ENCODE measurements at places on chromosomes 5 and 9. TPM values are rescaled to one million over a fixed set of nuclear protein-coding genes. Genes with fewer than 3 reads are reported as not detected.

DNA sequence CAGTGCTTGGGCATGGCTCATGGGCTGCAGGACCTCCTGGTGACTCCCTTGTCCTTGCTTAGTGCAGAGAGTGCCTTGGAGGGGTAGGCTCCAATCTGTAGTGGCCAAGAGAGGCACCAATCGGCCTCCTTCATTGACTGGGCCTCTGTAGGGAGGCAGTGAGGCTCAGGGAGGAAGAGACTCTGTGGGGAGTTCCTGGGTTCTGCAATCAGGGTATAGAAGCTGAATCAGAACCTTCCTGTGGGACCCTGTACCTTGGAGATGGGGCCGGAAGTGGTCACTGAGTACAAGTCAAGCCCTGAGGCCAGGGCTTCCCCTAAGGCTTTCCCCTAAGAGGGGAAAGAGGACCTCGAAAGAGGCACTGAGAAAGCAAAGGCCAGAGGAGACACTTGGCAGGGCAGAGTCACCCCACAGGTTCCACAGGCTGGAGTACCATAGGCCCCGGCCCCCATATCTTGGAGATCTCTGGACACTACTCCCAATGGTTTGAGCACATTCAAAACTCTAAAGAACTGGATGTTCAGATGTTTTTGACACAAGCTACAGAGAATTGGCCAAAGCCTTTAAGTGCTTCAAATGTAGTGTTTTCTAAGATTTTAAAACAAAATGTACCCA lies 190.5 kb downstream of the HSPA4 start:
- H3K27me3 ChIP-seq, result no peaks in the 10 kb centered on the region
- H3K36me3 ChIP-seq, result no peaks in the 10 kb centered on the region
- H3K4me3 ChIP-seq, result no peak overlapping the region
- peaks cover 82% of the 10 kb centered on the region for H3K4me1 ChIP-seq
- DNase-seq, result no peak

DNA sequence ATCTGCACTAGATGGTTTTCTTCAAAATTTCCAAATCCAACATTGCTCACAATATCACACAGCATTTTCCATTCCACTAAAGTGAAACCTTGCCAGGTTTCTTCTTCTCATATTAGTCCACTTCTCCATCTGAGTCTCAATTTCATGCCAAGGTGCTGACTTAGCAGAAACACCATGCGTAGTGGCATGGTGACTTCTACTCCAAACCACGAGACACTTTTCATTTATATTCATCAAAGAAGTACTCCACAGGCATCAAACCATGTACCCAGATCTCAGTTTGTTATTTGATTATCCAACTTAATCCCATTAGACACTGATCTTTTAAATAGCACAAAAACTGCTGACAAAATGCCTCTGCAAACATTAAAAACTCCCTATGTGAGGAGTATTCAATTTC lies 233.4 kb upstream of the ITGA1 start:
- no peak overlapping the region for H3K4me3 ChIP-seq
- H3K36me3 ChIP-seq, result no peaks in the 10 kb centered on the region
- no peaks in the 10 kb centered on the region for H3K4me1 ChIP-seq
- no peak overlapping the region for H3K27ac ChIP-seq

DNA sequence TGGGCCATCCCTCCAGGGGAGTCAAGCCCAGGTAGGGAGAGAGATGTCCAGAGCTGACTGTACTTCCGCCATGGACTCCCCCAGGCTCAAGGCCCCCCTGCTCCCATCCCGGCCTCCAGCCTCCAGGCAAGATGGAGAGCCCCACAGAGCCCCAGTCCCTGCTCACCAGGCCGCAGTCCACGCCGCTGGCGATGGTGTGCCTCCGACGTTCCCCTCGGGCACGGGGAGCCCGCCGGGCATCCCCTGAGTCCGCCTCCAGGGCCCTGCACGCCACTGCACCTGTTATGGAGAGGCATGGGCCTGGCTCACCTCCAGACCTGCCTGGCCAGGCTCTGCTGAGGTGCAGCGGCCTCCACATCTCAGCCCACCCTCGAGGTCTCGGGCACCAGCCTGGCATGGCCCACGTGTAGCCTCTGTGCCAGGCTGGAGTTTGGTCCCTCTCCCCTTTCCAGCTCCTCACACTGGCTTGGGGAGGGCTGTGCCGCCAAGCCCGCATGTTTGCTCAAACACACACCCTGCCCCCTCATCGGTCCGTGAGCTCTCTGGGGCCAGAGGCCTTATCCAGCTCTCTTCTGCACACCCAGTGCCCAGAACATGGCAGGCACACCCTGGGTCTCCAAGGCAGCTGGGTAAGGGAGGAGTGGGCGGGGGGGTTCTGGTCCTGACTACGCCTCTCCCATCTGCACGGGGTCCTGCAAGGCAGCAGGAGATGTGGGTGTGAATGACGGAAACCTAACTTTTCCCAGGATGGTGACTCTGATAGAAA lies 4.1 kb downstream of the SAPCD2 start:
- H3K36me3 ChIP-seq, result peaks cover 11% of the 10 kb centered on the region
- peaks cover 29% of the 10 kb centered on the region for H3K4me1 ChIP-seq
- no peaks in the 10 kb centered on the region for H3K27me3 ChIP-seq

DNA sequence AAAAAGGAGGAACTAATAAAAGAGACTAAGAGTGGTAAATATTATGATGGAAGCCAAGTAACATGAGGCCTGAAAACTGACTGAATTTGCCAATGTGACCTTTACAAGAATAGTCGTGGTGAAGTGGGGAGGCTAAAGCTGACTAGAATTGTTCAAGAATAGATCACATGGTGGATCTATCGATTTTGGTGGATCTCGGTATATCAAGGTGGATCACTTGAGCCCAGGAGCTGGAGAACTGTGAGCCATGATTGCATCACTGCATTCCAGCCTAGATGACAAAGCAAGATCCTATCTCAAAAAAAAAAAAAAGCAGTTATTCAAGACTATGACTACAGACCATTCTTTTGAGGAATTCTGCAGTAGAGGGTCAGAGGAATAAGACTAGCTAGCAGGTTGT lies 15.1 kb downstream of the ERMP1 start:
- DNase-seq, result no peak
- no peak overlapping the region for H3K4me3 ChIP-seq
- H3K27me3 ChIP-seq, result no peaks in the 10 kb centered on the region
- no peaks in the 10 kb centered on the region for H3K36me3 ChIP-seq
- no peaks in the 10 kb centered on the region for H3K4me1 ChIP-seq

GRCh38 chr5:180129291-180130190 lies 58.0 kb upstream of the RNF130 start:
- no peak overlapping the region for H3K27ac ChIP-seq
- no peak for DNase-seq
- H3K36me3 ChIP-seq, result no peaks in the 10 kb centered on the region
- peaks cover 10% of the 10 kb centered on the region for H3K4me1 ChIP-seq
- no peak overlapping the region for H3K4me3 ChIP-seq
- H3K27me3 ChIP-seq, result peaks cover 57% of the 10 kb centered on the region

GRCh38 chr5:143315214-143315613 lies 88.3 kb downstream of the NR3C1 start:
- H3K27me3 ChIP-seq, result no peaks in the 10 kb centered on the region
- peak overlapping the region; percentile 86 for H3K27ac ChIP-seq
- DNase-seq, result no peak

DNA sequence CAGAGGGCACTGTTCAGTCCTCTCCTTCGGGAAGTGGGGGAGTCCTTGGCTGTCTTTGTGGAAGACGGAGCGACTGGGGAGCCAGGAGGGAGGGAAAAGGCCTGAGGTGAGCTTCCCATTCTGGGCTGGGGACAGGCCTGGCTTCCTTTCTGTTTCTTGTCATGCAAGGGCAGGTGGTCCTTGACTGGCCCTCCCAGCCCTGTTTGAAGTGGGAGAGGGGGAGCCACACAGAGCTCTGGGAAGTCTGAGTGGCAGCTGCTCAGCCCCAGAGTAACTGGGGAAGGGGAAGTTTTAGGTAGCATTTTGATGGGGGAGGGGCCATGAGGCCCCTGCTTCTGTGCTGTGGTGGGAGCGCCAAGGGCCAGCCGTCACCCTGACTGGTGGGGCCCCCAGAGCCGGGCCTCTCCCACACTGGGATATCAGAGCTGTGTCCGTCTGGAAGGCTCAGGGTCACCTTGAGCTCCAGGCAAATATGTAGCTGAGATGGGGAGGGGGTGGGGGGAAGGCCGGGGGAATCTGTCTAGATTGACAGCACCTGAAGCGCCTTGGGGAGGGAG lies 6.5 kb downstream of the UNC5A start:
- H3K4me1 ChIP-seq, result peaks cover 10% of the 10 kb centered on the region
- H3K27ac ChIP-seq, result no peak overlapping the region
- no peak for DNase-seq
- H3K27me3 ChIP-seq, result peaks cover 91% of the 10 kb centered on the region
- no peaks in the 10 kb centered on the region for H3K36me3 ChIP-seq
- no peak overlapping the region for H3K4me3 ChIP-seq

GRCh38 chr5:176837707-176838115 lies 27.4 kb downstream of the UNC5A start:
- peak; percentile 95 for DNase-seq
- no peaks in the 10 kb centered on the region for H3K4me1 ChIP-seq
- H3K36me3 ChIP-seq, result no peaks in the 10 kb centered on the region

- no peaks in the 10 kb centered on the region for H3K36me3 ChIP-seq
- DNase-seq, result no peak
- no peaks in the 10 kb centered on the region for H3K27me3 ChIP-seq
- H3K4me1 ChIP-seq, result no peaks in the 10 kb centered on the region
These were observed 50.3 kb downstream of the PHAX start for GRCh38 chr5:126651013-126651577.

- peaks cover 64% of the 10 kb centered on the region for H3K36me3 ChIP-seq
- peak; percentile 96 for DNase-seq
- no peaks in the 10 kb centered on the region for H3K27me3 ChIP-seq
- peak overlapping the region; percentile 68 for H3K4me3 ChIP-seq
These were observed 2.0 kb downstream of the PDLIM7 start for GRCh38 chr5:177495243-177496060.

- H3K27me3 ChIP-seq, result no peaks in the 10 kb centered on the region
- H3K4me1 ChIP-seq, result peaks cover under 1% of the 10 kb centered on the region
- no peak overlapping the region for H3K27ac ChIP-seq
- H3K36me3 ChIP-seq, result peaks cover 47% of the 10 kb centered on the region
- no peak overlapping the region for H3K4me3 ChIP-seq
These were observed 6.8 kb downstream of the CTSL start for GRCh38 chr9:87732756-87733155.

DNA sequence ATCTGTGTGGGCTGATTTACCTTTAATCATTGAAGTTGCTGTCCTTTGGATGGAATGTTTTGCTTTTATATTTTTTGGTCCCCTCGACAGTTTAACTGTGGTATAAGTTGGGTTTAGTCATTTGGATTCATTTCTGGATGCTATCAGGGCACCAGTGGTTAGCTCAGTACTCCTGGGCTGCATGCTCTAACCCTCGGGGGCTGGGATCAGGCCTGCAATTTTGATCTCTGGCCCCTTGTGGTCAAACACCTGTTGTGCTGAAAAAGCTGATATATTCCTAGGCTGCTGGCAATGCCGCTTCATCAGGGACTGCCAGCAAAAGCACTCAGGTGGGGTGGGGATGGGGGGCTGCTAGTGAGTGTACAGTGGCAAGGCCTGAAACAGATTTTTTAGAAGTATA lies 440.4 kb upstream of the RIOK2 start:
- H3K27me3 ChIP-seq, result no peaks in the 10 kb centered on the region
- H3K27ac ChIP-seq, result no peak overlapping the region
- H3K36me3 ChIP-seq, result no peaks in the 10 kb centered on the region
- H3K4me1 ChIP-seq, result no peaks in the 10 kb centered on the region

DNA sequence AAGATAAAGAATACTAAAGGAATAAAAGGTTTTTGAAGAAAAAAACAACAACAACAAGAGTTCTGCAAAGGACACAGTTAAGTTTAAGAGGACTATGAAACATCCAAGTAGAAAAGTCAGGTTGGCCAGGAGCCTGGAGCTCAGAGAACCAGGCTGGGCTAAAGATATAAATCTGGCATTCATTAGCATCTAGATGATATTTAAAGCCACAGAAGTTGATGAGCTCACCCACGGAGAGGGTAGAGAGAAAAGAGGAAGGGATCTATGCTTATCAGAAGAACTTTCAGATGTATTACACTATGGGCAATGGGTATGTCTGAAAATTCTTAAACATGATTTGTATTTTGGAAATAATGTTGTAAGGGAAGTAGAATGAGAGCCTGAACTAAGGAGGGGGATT lies 9.9 kb downstream of the MIER3 start:
- no peak overlapping the region for H3K4me3 ChIP-seq
- no peaks in the 10 kb centered on the region for H3K27me3 ChIP-seq
- no peak for DNase-seq
- no peaks in the 10 kb centered on the region for H3K4me1 ChIP-seq
- H3K36me3 ChIP-seq, result peaks cover 91% of the 10 kb centered on the region
- H3K27ac ChIP-seq, result no peak overlapping the region

- H3K27ac ChIP-seq, result no peak overlapping the region
- H3K27me3 ChIP-seq, result no peaks in the 10 kb centered on the region
- peak; percentile 30 for DNase-seq
- no peak overlapping the region for H3K4me3 ChIP-seq
- no peaks in the 10 kb centered on the region for H3K4me1 ChIP-seq
These were observed 127.0 kb upstream of the PALM2AKAP2 start for GRCh38 chr9:109652971-109653370.

- peaks cover 82% of the 10 kb centered on the region for H3K36me3 ChIP-seq
- no peak for DNase-seq
- no peak overlapping the region for H3K4me3 ChIP-seq
These were observed 55.3 kb upstream of the SARDH start for GRCh38 chr9:133793471-133793870.

TRAF1 gene
- total RNA-seq, result 0.13 TPM

IGIP gene
- 5.5 TPM for total RNA-seq

DIAPH1 gene
- 48.7 TPM for total RNA-seq

FAM153A gene
- not detected for total RNA-seq

All from SJSA1 (cell line).